ENCODE measurements at places on chromosomes 2 and 18.

DNA sequence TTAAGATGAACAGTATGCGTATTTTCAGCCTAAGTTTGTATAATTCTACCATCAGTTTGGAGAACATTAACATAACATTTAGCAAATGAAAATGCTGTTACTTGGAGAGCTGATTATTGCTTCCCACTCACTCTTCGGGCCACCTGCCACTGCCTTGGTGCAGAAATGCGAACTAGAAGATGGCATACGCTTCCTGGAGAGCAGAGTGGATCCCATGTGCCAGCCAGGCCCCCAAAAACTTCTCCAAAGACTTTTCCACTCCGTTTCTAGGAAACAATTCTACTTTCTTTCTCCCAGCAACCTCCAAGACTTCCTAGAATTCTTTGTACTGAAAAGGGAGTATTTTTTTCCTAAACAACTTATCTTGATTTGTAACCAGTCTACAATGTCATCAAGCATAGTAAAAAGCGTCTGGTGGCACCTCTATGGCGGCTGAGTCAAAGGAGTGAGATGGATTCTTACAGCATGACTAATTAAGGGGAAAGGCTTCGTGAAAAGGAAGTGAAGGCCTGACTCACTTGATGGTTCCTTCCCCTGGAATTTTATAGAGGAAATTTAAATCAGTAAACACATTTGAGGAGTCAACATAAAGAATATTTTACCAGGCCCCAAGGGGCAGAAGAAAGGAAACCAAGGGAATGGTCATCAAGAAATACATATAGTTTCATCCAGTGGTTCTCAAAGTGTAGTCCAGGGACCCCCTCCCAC is 36.6 kb downstream of the FEZ2 start:
- no peak for DNase-seq

- no peak for DNase-seq
Observed at GRCh38 chr18:35045121-35045520, 3.9 kb downstream of the MAPRE2 start.

DNA sequence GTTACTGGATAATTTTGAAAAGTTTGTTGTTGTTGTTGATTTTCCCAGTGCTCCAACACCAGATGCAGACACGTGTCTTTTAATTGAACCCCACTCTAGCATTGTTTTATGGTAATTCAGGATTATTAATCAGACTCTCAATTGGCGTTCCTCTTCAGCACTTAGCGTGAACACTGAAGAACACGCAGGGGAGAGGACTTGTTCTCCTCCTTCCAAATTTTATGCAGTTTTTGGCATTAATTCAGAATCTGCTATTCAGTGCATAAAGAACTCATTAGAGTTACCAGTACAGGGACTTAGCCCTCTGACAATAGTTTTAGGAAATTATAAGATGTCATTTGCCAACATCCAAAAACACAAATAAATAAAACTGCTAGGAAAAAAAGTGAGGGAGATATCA is 75.5 kb downstream of the SNTG2 start:
- no peak for DNase-seq

- no peak for DNase-seq
Observed at GRCh38 chr2:218074031-218074430, 5.0 kb downstream of the RUFY4 start.

- DNase-seq, result no peak
Observed at GRCh38 chr2:85578243-85579180, 1.1 kb downstream of the VAMP8 start.

GRCh38 chr2:239676716-239677452 is 276.1 kb upstream of the HDAC4 start:
- DNase-seq, result no peak

- no peak for DNase-seq
Observed at GRCh38 chr2:240364582-240364960, 70.9 kb upstream of the GPC1 start.

- DNase-seq, result no peak
Observed at GRCh38 chr2:105237045-105237765, 4.3 kb upstream of the GPR45 start.

DNA sequence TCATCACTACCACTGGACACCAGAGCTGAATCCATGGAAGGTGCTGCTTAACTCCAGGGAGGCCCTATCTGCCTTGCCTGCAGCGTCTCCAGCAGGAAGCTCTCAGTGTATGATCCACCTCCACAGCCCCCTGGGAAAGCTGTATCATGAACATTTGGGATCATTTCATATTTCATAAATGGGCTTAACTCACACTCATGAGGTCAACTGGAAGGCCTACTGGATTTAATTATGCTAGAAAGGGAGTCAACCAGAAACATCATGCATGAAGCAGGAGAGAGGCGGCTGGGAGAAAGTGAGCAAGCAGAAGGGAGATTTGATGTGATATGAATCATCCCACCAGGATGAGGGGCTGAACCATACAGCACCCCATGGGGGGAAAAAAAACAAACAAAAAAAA is 537.7 kb downstream of the TNS1 start:
- DNase-seq, result no peak

- DNase-seq, result no peak
Observed at GRCh38 chr2:239462191-239462515, 61.3 kb upstream of the HDAC4 start.

- no peak for DNase-seq
Observed at GRCh38 chr2:38092196-38092902, 16.4 kb upstream of the CYP1B1 start.

- no peak for DNase-seq
Observed at GRCh38 chr2:53641290-53641689, 126.3 kb upstream of the CHAC2 start.

- no peak for DNase-seq
Observed at GRCh38 chr2:186255823-186256222, 230.2 kb upstream of the ZC3H15 start.

- no peak for DNase-seq
Observed at GRCh38 chr2:105497094-105497493, 98.2 kb upstream of the FHL2 start.

DNA sequence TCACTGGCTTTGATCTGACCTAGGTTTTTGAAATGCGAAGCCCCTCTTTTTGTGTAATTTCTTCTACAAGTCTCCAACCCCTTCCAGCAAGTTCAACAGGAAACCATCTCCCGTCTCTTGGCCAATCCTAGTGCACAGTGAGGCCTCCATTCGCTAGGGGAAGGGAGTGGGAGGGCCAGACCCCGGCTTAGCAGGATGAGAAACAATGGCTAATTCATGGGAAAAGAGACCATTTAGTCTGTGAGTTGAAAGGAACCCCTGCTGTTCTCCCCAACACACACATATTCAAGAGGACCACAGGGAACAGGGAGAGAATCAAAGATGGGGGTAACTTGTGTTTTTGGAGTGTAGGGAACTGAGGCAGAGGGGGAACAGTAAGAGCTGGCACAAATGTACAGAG is 83.0 kb downstream of the RTN4 start:
- no peak for DNase-seq

DNA sequence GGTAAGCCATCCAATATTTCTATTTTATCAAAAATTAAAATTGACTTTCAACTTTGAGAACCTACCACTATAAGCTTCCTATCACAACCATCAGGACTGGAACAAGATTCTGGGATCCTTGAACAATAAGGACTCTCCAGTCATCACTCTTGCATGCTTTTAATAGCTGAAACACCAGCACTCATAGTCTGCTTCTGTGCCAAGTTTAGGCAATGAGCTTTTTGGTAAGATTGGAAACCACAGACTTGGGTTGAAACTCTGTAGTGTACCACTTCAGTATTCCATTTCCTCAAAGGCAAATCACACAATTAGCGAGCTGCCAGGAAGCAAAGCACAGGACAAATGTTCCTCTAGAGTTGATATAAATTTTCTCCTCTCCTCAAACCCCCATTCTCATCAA is 1065.8 kb upstream of the SLC39A10 start:
- DNase-seq, result no peak

GRCh38 chr2:31475692-31476091 is 61.1 kb upstream of the XDH start:
- DNase-seq, result no peak

GRCh38 chr2:105800953-105801635 is 56.4 kb downstream of the NCK2 start:
- DNase-seq, result no peak

- no peak for DNase-seq
Observed at GRCh38 chr18:52387175-52387574, 47.2 kb downstream of the DCC start.

DNA sequence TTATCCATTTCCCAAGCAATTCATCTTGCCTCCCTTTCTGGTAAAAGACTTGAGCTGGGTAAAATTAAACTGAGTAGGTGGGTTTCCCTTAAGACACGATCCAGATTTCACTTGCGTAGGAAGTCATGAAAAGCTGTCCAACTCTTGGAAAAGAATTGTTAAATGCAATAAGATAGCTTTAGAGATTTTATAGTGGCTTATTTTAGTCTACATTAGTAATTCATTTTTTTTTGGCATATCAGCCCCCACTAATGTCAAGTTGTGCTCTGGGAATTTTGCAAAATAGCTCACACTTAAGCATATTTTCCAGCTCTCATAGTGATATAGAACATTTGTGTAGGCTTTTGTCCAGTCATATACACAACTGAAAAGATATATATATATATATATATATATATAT is 344.7 kb upstream of the FIGN start:
- no peak for DNase-seq

GRCh38 chr18:52069201-52069600 is 270.8 kb upstream of the DCC start:
- DNase-seq, result no peak

GRCh38 chr2:218885981-218886947 is 5.6 kb downstream of the WNT10A start:
- no peak for DNase-seq

GRCh38 chr2:198710562-198710961 is 747.2 kb downstream of the SATB2 start:
- no peak for DNase-seq

DNA sequence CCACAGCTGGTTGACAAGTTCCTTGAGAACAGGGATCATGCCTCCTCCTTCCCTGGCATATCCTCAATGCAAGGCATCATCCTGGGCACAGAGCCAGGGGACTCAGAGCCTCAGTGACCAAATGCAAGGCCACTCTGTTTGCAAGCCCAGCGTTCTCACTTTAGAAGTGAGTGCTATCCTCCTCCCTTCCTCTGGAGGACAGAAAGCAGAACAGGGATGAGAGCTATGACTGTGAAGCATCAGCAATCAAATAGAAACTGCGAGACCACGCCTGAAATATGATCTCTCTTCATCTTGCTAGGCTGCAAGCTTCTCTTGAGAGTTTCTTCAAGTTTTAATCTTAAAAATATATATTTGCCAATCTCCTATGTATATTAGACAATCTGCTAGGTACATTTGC is 119.8 kb downstream of the LRATD1 start:
- DNase-seq, result no peak

DNA sequence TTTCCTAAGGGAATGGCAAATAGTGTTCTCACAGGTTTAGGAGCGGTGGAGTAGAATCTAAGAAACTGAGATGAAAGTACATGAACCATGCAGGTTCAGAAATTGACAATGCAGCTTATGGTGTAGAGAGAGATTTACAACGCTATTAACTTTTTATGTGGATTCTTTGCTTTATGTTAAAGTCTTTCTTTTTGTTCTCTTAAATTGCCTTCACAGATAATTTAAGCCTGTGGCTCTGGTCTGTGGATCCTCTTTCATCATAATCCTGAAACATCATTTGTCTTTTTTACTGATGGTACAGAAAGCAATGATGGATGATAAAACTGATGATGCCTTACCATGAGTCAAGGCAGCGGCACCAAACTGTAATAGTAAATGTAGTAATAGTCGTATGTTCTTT is 30.3 kb downstream of the SOCS6 start:
- no peak for DNase-seq

- no peak for DNase-seq
Observed at GRCh38 chr18:7789856-7790552, 222.9 kb downstream of the PTPRM start.

DNA sequence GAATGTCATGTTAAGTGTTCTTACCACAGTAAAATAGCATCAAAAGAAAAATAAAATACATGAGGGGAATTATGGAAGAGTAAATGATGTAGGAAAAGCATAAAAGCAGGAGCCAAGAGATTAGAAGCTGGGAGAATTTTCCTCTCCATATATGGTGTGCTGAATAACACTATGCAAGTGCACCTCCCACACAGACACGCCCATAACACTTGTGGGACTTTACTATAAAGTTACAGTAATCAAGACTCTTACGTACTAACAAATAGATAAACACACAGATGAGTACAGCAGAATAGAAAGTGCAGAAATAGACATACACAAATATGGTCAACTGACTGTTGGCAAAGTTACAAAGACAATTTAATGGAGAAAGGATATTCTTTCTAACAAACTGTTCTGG is 16.0 kb upstream of the SPHKAP start:
- no peak for DNase-seq

- DNase-seq, result no peak
Observed at GRCh38 chr2:226413498-226414130, 386.0 kb downstream of the IRS1 start.

DNA sequence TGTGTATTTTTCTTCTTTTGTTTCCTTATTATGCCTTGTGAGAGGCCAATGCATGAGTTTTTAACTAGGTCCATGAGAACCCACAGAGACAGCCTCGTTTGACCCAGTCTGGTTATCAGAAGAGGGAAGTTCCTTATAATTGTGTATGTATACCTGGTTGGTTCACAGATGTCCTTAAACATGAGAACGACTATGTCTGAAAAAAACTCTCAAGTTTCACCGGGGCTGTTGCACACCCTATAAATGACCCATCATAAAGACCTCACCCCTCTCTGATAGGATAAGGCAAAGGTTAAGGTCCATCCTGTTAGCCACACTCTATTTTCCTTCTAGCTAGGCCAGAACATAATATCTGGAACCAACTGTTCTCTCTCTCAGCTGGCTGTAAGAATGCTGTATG is 42.7 kb upstream of the MSH2 start:
- DNase-seq, result no peak

DNA sequence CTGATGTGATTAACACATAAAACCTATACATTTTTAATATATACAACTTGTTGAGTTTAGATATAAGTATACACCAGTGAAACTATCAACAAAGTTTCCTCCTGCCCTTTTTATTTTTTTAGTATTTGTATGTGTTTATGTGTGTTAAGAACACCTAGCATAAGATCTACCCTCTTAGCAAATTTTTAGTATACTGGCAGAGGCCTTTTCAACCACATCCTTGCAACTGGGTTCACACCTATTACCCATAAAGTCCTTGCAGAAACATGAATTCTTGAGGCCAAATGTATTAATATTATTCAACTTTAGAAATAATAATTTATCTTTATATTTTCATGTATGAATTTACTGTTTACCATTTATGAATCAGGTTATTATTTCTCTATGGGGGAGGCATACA is 119.7 kb upstream of the CRIM1 start:
- no peak for DNase-seq

DNA sequence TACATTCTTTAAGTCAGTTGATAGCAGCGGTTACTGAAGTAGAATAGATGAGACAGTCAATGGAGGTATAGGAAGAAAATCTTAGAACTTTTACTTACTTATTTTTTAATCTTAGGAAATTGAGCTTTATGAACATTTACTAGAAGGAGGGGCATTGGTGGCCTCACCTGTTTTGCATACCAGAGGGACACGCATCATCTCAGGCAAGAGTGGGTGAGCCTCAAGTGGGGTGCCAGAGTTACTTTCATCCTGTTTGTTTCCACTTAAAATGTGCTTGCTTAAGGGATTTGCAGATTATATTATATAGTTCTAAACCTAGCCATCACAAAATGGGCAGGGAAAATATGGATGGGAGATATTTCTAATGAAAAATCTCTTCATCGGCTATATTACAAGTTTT is 61.6 kb downstream of the WDR7 start:
- DNase-seq, result no peak

Data from stimulated activated CD4-positive, alpha-beta T cell treated with anti-CD3 and anti-CD28 coated beads, Interleukin-15, amount 100 ng/mL, for 1 hour (primary cell).